Fibroblast of pulmonary artery (primary cell): ENCODE measurements at places on chromosomes 1 and 21.

- peak; percentile 68 for DNase-seq
Observed at GRCh38 chr21:41894922-41895557, 15.9 kb upstream of the PRDM15 start.

DNA sequence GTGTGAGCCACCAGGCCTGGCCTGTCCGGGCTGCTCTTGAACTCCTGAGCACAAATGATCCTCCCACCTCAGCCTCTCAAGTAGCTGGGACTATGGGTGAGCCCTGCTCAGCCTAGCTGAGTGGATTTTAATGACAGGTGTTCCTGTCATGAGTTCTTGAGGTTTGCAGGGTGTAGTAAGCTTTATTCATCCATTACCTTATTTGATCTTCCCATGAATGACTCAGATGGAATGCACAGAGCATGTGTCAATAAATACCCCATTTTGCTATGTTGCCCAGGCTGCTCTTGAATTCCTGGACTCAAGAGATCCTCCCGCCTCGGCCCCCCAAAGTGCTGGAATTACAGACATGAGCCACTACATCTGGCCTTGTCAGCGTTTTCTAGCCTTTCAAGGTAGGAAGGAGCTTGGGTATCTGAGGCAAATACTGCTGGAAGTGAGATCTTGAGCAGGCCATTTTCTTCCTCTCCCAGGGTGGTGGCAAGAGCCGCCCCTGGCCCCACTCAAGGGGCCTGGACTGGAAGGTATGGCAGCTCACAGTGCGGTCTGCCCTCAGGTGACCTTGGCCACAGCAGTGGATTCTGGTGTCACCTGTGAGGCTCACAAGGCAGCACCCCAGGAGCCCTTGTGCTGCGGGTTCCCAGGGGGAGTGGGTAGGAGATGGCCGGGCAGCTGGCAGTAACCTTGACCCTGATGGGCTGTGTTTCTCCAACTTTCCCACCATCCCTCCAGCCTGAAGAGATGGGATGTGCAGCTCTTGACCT, 20.0 kb downstream of the PIK3CD start:
- DNase-seq = no peak

- no peak for DNase-seq
Observed at GRCh38 chr1:232164078-232164963, 465.6 kb downstream of the SIPA1L2 start.

- no peak for DNase-seq
Observed at GRCh38 chr1:33320619-33321165, at the start of gene A3GALT2. TSS of gene A3GALT2 (minus strand) at chr1:33321098. CDS start at chr1:33321098, 0 bp downstream.

- DNase-seq = peak; percentile 82
Observed at GRCh38 chr21:37452227-37452626, 85.7 kb downstream of the DYRK1A start.

- DNase-seq = no peak
Observed at GRCh38 chr1:39735731-39736130, 3.0 kb upstream of the PPIE start.
